Activated CD4-positive, alpha-beta T cell treated with anti-CD3 and anti-CD28 coated beads for 4 hours (primary cell): ENCODE measurements at places on chromosomes 11 and 22.

GRCh38 chr22:50173983-50174355 is 3.4 kb downstream of the PANX2 start:
- DNase-seq = no peak

DNA sequence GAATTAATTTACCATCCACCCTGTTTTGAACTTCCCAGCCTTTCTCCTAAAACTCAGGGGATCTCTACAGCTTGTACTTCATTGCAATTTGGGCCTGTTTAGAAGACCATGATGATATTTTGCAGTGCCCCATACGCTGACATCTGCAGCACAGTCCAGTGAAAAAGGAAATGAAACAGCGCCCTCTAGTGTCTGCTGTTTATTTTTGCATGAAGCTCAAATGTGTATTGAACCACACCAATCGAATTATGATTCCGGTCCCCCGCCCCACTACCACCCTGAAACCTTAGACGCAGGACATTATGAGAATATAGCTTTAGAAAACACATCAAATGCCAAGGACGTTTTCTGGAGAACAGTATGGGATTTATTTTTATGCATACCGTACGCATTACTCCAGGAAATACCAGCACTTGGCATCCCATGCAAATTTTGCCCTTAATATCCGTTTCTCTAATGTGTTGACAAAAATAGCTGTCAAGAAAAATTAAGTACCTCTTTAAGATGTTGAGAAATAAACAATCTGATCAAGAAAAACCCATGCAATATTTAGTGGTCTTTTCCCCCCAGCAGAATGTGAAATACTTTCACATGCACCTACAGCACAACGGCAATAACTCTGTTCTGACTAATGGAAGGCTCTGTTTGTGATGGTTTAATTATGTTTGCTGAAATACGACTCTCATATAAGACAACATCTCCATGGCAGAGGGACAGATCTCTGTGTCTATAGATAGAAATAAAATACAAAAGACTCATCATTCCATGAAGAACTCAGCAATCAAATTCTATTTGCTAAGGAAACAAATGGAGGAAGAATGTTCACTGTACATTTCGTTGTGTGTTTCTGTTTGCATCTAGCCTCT is 93.9 kb downstream of the TECTA start:
- DNase-seq = peak; percentile 59

DNA sequence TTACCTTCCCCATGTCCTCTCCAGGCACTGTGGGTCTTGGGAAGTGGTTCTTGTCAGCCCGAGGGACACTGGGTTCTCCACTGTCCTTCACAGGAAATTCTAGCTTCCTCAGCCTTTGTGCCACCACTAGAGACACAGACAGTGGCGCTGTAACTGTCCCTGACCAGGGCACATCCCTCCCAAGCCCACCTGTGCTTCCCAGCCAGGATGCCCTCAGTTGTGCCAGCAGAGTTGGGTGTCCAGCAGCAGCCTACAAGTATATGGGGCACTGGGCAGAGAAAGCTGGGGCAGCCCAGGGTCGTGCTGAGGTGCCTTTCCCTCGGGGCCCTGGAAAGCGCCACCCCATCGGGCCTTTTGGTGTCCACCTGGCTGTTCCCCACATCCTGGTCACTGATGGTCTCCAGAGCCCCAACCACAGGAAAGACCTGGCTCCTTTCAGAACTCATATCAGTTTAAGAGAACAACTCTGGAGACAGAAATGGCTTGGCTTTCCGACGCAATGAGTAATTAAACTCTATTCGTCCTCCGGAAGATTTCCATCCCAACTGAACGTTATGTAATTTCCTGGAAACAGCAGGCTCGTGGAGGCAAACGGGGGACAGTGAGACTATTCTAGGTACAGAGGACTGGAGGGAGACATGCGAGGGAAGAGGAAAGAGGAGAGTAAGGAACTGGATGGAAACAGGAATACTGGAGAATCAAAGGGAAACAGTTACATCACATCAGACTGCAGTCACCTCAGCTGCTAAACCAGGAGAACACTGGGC is 28.6 kb downstream of the PPP2R1B start:
- DNase-seq = no peak

DNA sequence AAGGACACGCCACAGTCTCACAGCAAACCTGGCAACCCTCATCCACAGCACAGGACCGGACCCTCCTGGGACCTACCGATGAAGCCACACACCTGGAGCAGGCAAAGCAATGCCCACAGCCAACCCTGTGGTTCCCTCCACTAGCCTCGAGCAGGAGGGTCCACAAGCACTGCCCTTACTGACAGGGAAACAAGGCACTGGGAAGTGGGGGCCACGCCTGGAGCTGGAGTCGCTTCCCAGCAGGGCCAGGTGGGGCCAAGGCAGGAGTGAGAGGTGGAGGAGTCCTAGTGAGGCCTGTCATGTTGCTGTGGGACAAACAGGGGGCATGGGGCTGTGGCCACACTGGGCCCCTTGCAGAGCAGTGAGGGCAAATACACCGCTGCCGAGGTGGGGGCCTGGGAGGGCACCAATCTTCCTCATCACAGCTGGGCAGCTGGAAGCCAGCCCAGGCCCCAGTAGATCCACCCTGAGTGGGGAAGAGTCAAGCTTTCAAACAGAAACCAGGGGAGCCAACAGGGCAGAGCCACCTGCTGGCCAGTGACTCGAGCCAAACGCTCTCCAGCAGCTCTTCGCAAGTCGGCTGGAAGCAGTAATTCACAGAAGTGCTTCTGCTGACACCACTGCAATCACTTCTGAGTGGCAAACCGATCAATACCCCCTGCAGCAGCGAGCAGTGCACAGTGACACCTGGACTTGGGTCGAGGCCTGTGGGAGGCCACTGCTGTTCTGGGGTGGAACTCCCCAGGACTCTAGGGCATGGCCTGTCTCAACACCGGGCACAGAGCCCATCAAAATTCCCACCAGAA is 13.7 kb downstream of the SULT4A1 start:
- no peak for DNase-seq

GRCh38 chr11:120881596-120881995 is 142.3 kb upstream of the TBCEL start:
- no peak for DNase-seq

- no peak for DNase-seq
Measured at GRCh38 chr11:84906995-84907394, 720.1 kb downstream of the DLG2 start.

DNA sequence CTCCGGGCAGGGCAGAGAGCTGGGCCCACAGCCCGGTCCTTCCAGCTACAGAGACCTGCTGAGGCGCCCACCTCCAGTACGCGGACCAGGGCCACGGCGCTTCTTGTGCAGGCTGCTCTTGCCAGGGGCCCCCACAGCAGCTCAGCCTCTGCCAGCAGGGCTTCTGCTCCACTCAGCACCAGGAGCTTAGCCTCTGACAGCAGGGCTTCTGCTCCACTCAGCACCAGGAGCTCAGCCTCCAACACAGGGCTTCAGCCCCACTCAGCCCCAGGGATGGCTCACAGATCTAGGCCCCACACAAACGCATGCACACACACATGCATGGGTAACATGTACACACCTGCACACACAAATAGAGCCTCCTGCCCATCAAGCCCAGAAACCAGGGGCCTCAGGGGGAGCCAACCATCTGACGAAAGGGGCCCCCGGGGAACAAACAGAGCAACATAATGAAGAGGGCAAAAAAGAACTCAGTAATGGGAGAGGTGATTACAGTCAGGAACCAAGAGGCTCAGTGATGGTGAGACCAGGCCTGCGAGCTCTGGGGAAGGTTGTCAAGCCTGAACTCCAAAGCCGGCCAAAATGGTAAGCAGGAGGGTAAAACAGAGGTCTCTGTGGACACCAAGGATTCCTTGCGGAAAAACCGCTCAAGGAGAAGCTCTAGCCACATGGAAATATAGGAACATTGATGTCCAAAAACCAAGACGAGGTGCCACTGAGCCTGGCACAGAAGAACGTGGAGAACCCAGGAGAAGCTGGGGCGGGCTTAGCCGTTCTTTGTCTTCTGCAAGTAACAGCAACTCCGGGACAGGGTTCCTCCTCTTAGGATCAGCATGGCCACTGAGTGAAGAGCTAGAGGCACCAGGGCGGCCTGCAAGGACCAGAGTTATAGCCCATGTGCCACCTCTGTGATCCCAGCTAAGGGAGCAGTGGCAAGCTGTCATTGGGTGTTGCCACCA is 46.5 kb downstream of the GNB1L start:
- no peak for DNase-seq

- peak; percentile 64 for DNase-seq
Measured at GRCh38 chr11:66126808-66127555, 56.9 kb downstream of the PACS1 start.

- no peak for DNase-seq
Measured at GRCh38 chr11:2217211-2218030, 45.8 kb upstream of the TH start.

DNA sequence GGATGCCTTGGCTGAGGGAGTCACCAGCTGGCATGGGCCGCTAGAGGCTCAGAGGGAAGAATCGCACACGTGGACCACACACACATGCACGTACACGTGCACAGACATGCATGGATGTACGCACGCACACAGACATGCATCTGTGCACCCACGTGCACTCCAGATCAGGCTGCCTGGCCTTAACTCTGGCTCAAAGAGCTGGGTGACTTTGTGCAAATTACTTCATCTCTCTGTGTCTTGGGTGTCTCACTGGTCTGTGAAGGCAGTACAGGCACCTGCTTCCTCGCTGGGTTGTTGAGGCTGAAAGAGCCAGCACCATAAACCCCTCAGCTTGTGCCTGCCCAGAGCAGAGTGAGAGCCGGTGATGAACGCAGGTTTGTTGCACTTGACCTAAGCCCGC is 28.7 kb downstream of the TMPRSS6 start:
- no peak for DNase-seq

GRCh38 chr11:94545264-94546161 is 1.8 kb downstream of the FUT4 start:
- DNase-seq = no peak

DNA sequence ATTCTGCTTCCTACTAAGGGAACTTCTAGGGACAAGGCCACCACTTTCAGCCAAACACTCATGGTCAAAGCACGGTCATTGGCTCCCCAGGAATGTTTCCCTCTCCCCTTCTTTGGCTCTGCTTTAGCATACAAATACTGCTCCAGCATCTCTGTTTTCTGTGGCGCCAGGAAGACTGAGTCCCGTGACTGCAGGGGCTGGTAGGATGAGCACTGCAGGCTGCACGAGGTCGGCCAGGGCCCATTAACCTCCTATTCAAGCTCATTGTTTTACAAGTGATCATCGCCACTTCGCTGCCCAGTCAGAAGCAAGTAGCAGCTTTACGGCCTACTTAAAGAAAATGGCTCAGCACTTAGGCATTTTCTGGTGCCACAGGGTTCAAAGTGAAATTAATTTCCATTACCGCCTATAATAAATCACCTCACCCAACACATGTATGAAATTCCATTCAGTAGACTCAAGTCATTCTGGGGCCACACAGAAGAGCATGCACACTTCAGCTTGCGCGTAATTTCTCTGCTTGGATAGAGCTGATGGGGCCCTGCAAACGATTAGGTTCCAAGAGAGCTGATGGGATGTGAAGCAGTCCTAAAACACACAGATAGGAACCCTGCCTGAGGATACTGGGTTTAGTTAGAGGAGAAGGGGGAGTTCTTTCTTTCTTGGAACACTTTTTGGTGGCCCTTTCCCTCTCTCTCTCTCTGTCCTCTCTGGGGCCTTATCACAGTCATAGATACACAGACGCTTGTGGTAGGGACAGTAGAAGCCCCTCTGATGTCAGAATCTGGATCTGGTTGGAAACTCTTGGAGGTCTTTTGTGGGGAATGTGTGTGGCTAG is 173.7 kb downstream of the KIF18A start:
- DNase-seq = no peak

DNA sequence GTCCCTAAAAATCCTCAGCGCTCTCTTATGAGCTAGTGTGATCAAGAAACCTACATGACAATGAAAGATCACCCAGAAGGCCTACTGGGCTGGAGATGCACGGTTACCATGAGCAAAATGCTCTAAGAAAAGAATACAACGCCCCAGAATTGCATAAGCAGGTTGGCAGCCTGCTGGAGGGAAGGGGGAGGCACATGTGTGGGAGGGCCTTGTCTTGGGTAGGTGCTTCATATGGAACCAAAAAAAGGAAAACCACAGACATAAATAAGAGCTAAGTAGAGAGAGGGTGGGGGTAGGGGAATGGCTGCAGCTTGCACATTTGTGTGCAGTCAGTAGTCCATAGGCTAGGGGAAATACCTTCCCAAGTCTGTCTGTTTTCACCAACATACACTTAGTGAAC is 2.8 kb downstream of the SIAE start:
- DNase-seq = peak; percentile 35

GRCh38 chr11:96339706-96340554 is 3.1 kb downstream of the MAML2 start:
- DNase-seq = no peak

- no peak for DNase-seq
Measured at GRCh38 chr11:67631411-67631810, 1.7 kb upstream of the NUDT8 start.

GRCh38 chr11:3134218-3134621 is 30.9 kb downstream of the OSBPL5 start:
- no peak for DNase-seq

- DNase-seq = no peak
Measured at GRCh38 chr22:44338906-44339305, 26.2 kb upstream of the SHISAL1 start.

- DNase-seq = no peak
Measured at GRCh38 chr11:130636722-130637464, 188.4 kb downstream of the ADAMTS15 start.
